ENCODE measurements at places on chromosomes 5 and 9. TPM values are rescaled to one million over a fixed set of nuclear protein-coding genes. Genes with fewer than 3 reads are reported as not detected.
A peak's percentile ranks its signal among the peaks of the same experiment; 100 is the strongest.

DNA sequence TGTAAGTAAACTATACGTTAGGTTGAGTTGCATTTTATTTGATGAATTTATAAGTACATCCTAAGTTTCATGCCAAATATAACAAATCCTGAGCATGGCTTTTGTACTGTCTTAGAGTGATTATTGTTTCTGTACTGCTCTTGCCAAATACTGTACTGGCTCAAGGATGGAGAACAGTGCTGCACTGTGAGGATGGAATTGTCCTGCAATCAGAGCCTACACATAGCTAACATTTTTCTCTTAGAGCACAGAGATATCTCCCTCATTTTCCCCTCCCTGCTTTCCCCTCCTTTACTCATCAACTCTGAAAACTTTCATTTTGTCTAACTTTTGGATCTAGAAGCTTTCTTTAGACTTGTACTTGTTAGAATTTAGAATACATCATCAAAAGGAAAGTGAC lies 28.3 kb downstream of the LRRC70 start:
- no peaks in the 10 kb centered on the region for H3K27me3 ChIP-seq

GRCh38 chr9:130028493-130029222 lies 14.3 kb downstream of the FNBP1 start:
- H3K4me1 ChIP-seq, result peaks cover 41% of the 10 kb centered on the region
- H3K4me3 ChIP-seq, result no peak overlapping the region
- no peaks in the 10 kb centered on the region for H3K27me3 ChIP-seq
- H3K36me3 ChIP-seq, result no peaks in the 10 kb centered on the region
- no peak for DNase-seq

DNA sequence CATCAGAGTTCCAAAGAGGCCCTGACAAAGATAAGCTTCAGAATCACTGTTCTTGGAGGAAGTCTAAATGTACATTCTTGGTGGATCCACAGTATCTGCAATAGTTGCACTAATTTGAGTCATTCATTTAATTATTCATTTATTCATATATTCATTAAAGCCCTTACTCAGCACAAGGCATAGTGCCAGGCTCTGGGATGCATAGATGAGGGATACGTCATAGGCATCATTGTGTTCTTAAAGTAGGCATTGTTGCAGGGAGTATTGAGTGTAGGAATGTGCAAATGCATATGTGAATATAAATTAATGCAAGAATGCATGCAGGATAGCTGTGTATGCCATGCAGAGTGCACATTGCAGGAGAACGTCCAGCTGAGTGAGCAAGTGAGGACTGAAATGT lies 100.7 kb downstream of the DRD1 start:
- H3K4me3 ChIP-seq, result no peak overlapping the region
- H3K4me1 ChIP-seq, result no peaks in the 10 kb centered on the region
- DNase-seq, result no peak
- no peak overlapping the region for H3K27ac ChIP-seq
- H3K27me3 ChIP-seq, result no peaks in the 10 kb centered on the region

- H3K27ac ChIP-seq, result no peak overlapping the region
- H3K4me1 ChIP-seq, result no peaks in the 10 kb centered on the region
- no peak overlapping the region for H3K4me3 ChIP-seq
- H3K27me3 ChIP-seq, result no peaks in the 10 kb centered on the region
Measured at GRCh38 chr5:156096259-156096658, 230.7 kb upstream of the SGCD start.

DNA sequence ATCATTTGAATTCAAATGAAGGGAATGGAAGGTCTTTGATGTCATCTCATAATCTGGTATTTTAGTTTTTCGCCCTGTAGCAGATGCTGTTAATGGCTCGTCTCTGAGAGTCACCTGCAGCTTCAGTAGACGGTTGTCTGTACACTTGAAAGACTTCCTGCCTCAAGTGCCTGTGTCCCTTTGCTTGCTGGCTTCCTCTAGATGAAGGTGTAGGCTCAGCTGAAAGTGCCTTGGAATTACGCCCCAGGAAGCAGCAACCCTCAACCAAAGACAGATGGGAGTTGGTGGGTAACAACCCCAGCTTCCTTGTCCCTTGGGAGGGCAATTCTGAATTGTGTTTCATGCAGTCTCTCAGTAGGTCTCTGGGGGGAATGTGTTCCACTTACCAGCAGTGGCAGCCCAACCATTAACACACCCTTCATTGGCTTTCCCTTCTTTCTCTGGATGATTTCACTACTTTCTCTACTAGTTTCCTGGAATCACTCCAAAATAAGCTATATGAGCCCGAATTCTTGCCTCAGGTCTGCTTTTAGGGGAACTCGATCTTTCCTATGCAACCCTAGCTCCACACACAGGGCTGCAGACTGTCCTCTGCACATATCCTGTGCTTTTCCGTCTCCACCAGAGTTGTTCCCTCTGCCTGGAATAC lies 395.6 kb downstream of the DMAC1 start:
- no peak for DNase-seq
- no peak overlapping the region for H3K4me3 ChIP-seq
- no peaks in the 10 kb centered on the region for H3K4me1 ChIP-seq
- H3K27ac ChIP-seq, result no peak overlapping the region
- no peaks in the 10 kb centered on the region for H3K36me3 ChIP-seq

- no peaks in the 10 kb centered on the region for H3K4me1 ChIP-seq
- no peaks in the 10 kb centered on the region for H3K27me3 ChIP-seq
- no peak overlapping the region for H3K4me3 ChIP-seq
- no peak overlapping the region for H3K27ac ChIP-seq
- no peak for DNase-seq
- no peaks in the 10 kb centered on the region for H3K36me3 ChIP-seq
Measured at GRCh38 chr5:64806537-64806936, 37.8 kb downstream of the CWC27 start.

DNA sequence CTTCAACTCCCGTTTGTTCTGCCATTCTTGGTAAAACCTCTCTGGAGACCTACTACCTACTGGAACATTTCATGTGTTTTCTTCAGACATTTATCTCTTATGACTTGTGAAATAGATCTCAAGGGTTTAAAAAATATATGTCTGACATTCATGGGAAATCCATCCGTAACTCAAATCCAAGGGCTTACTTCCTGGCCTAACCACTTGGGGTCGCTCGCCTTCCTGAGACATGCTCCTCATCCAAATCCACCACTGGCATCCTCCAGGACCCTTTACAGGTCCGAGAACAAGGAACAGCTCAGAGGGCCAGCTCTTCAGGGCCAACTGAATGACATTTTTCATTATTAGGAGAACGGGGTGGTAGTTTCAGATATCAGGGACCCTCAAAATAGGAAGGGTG lies 235.1 kb upstream of the TUT7 start:
- H3K27ac ChIP-seq, result no peak overlapping the region
- no peaks in the 10 kb centered on the region for H3K4me1 ChIP-seq
- no peak for DNase-seq
- no peaks in the 10 kb centered on the region for H3K36me3 ChIP-seq
- H3K27me3 ChIP-seq, result no peaks in the 10 kb centered on the region

DNA sequence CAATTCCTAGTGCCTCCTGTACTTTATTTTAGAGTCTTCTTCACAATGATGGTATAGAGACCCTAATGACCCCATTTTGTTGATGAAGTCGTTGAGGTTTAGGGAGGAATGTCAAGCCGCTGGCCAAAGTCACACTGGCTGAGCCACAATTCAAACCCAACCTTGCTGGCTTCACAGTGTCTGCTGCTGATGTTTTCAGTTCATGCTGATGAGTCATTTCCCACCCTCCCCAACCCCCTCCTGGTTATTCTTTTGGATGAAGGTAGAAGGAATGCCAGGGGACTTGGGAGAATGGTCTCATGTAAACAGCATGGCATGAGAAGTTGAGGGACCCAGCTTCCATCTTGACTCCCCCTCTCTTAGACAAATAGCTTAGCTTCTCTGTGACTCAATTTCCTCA lies 68.6 kb downstream of the TMEM252 start:
- DNase-seq, result no peak
- H3K27ac ChIP-seq, result no peak overlapping the region
- no peaks in the 10 kb centered on the region for H3K36me3 ChIP-seq
- H3K27me3 ChIP-seq, result no peaks in the 10 kb centered on the region

GRCh38 chr9:138119202-138120027 lies 241.8 kb downstream of the CACNA1B start:
- DNase-seq, result no peak
- no peaks in the 10 kb centered on the region for H3K36me3 ChIP-seq
- no peak overlapping the region for H3K4me3 ChIP-seq
- H3K27me3 ChIP-seq, result no peaks in the 10 kb centered on the region

DNA sequence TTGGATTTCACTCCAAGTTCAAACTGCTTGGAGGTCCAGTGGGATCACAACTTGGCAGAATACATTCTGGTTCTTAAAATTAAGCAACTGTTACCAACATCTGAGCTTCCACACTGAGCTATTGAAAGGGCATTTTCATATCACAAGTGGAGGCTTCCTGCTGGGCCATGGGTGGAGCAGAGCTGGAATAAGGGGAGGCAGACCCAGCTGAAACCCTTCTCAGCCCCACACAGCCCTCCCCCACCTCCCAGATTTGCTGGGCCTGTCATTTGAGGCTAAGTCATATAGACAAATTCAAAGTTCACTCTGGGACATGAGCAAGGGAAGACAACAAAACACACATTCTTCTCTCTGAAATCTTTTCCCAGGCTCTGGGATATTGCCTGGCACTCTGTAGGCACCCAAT lies 79.9 kb downstream of the ACTL7B start:
- no peaks in the 10 kb centered on the region for H3K27me3 ChIP-seq
- no peaks in the 10 kb centered on the region for H3K4me1 ChIP-seq
- no peaks in the 10 kb centered on the region for H3K36me3 ChIP-seq

GRCh38 chr9:136407911-136408310 lies 2.5 kb downstream of the ENTR1 start:
- no peaks in the 10 kb centered on the region for H3K27me3 ChIP-seq
- no peak for DNase-seq
- H3K4me1 ChIP-seq, result peaks cover 18% of the 10 kb centered on the region
- H3K4me3 ChIP-seq, result no peak overlapping the region

DNA sequence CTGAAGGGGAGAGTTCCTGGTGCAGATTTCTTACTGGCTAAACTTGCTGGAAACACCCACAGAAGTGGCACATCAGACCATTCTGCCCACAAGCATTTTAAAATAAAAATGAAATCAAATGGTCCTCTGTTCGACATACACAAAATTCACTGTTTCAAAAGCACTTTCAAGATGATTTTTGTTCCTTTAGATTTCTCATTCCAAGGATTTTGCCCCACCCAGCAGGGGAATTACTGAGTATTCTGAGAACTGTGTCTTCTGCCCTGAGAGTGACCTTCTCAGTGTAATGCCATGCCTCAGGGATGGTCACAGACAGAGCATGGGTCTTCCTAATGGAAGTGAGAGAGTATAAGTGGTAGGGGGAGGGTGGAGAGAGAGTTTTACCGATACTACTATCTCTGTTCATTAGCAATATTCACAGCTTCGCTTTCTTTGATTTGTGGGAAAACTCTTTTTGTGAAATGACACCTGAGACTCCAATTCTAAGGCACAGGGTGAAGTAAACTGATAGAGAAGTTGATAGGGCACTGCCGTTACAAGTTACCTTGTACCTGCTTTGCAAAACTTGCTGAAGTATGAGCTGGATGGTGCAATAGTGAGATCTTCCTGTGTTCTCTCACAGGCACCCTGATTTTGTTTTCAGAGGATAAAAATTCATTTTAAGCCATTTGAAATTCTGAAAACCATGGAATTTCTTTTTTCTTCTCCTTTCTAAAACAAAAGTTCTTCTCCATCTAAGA lies 95.8 kb upstream of the CD180 start:
- no peaks in the 10 kb centered on the region for H3K27me3 ChIP-seq
- no peak overlapping the region for H3K4me3 ChIP-seq
- DNase-seq, result no peak

DNA sequence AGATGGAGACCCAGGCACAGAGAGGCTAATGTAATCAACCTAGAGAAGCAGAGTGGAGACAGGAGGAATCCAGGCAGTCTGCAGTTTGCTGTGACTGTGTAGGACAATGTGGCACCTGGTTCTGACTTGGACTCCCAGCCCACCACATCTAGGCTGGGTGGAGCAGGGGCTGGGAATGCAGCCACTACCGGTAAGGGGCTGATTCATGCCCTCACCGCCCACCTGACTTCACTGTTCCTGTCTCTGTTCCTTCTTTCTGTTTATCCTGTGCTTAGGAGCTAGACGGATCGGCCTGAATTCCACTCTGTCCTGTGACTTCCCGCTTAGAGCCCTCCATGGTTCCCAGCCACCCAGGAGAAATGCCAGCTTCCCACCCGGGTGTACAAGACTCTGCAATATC lies 2.6 kb downstream of the PDLIM4 start:
- H3K4me1 ChIP-seq, result peaks cover 23% of the 10 kb centered on the region
- DNase-seq, result peak; percentile 51
- no peaks in the 10 kb centered on the region for H3K36me3 ChIP-seq
- peak overlapping the region; percentile 87 for H3K27ac ChIP-seq
- no peaks in the 10 kb centered on the region for H3K27me3 ChIP-seq

GRCh38 chr5:173056783-173057061 lies 570 bp downstream of the CREBRF start:
- H3K36me3 ChIP-seq, result no peaks in the 10 kb centered on the region
- H3K27ac ChIP-seq, result peak overlapping the region; percentile 99
- peak; percentile 91 for DNase-seq
- H3K4me3 ChIP-seq, result peak overlapping the region; percentile 99

GRCh38 chr9:121026260-121026691 lies 23.8 kb downstream of the C5 start:
- no peaks in the 10 kb centered on the region for H3K36me3 ChIP-seq
- H3K4me3 ChIP-seq, result no peak overlapping the region
- H3K27ac ChIP-seq, result no peak overlapping the region
- H3K4me1 ChIP-seq, result no peaks in the 10 kb centered on the region
- H3K27me3 ChIP-seq, result no peaks in the 10 kb centered on the region
- no peak for DNase-seq

DNA sequence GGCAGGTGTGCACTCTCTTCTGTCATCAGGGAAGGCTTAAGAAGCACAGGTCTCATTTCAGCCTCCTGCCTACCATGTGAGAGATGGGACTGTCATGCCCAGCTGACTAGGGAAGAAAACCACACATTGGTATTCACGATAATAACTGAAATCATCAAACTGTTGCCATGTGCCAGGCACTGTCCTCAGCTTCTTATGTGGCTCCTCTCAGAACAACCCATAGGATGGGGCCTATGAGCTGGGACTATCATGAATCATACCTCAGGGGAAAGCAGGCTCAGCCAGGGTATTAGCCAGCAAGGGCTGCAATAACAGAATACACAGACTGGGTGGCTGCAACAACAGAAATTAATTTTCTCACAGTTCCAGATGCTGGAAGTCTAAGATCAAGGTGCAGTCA lies 3.3 kb downstream of the AFAP1L1 start:
- no peaks in the 10 kb centered on the region for H3K36me3 ChIP-seq
- H3K4me1 ChIP-seq, result no peaks in the 10 kb centered on the region
- peaks cover 21% of the 10 kb centered on the region for H3K27me3 ChIP-seq
- no peak overlapping the region for H3K27ac ChIP-seq

GRCh38 chr9:110031511-110032173 lies 176.3 kb downstream of the C9orf152 start:
- DNase-seq, result no peak
- H3K4me1 ChIP-seq, result peaks cover 38% of the 10 kb centered on the region
- H3K36me3 ChIP-seq, result no peaks in the 10 kb centered on the region

- peak; percentile 83 for DNase-seq
- H3K27me3 ChIP-seq, result no peaks in the 10 kb centered on the region
- peak overlapping the region; percentile 38 for H3K27ac ChIP-seq
- H3K4me3 ChIP-seq, result no peak overlapping the region
- peaks cover 13% of the 10 kb centered on the region for H3K4me1 ChIP-seq
Measured at GRCh38 chr9:134049236-134049635, 18.6 kb downstream of the BRD3 start.

The SLC9A3 gene
- 1.4 TPM for total RNA-seq

The ANKRD20A1 gene
- 1.1 TPM for total RNA-seq

The FAM221B gene
- not detected for total RNA-seq

The CHSY3 gene
- total RNA-seq, result 0.61 TPM

The PRSS3 gene
- total RNA-seq, result 1.1 TPM

The BARHL1 gene
- not detected for total RNA-seq

The FOXI1 gene
- total RNA-seq, result not detected

The PAEP gene
- not detected for total RNA-seq

The MORN5 gene
- not detected for total RNA-seq

Data from adrenal gland (tissue), 19 donors.